ENCODE measurements at places on chromosomes 3 and 15.

DNA sequence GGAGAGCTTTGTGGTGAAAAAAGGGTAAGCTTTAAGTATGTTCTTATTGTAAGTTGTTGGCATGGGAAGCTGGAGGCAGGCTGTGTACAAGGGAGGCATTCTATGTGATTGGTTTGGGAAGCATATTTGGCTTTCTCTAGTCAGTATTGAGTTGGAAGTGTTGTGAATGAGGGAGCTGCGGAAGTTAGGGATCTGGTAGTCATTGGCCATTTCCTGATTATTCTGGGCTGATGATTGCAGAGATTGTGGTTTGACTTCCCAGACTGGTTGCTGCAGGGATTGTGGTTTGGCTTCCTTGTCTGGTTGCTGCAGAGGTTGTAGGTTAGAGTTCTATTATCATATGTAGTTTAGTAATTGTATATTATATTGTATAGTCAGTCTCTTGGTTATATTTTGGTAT is 21.0 kb downstream of the STXBP5L start:
- no peak for DNase-seq

DNA sequence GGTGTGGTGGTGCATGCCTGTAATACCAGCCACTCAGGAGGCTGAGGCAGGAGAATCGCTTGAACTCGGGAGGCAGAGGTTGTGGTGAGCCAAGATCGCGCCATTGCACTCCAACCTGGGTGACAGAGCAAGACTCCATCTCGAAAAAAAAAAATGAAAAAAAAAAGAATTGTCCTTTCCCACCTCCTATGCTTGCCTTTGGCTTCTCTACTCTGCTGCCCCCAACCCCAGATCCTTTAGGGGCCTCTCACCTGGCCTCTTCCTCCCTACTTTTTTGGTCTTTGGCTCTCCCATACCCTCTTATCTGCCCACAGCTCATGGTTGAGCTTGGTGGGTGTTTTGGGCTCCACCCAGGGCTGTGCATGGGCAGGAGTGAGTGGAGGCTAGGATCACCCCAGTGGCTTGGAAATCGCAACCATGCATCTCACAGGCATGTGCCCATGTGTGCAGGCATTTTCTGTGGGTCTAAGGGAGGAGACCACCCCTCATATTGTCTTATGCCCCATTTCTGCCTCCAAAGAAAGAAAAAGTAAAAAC is 2.1 kb upstream of the SHISA5 start:
- DNase-seq, result no peak

GRCh38 chr3:50876947-50877346 is 202.2 kb downstream of the DOCK3 start:
- DNase-seq, result no peak

DNA sequence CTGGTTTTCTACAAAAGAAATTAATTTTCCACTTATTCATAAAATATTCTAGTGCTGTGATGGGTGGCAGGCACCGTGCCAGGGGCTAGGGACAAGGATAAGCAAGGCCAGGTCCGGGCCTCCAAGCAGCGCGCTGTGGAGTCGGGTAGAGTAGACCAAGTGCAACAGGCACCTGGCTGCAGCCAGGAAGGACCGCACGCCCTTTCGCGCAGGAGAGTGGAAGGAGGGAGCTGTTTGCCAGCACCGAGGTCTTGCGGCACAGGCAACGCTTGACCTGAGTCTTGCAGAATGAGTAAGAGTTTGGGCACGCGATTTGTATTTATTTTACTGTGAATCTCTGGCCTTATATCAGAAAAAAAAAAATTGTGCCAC is at the start of gene CASR:
TSS of gene CASR (plus strand) at position 148 of the 372 bp plus-strand sequence. CDS start 70,522 bp downstream, outside the sequence.
- no peak for DNase-seq

DNA sequence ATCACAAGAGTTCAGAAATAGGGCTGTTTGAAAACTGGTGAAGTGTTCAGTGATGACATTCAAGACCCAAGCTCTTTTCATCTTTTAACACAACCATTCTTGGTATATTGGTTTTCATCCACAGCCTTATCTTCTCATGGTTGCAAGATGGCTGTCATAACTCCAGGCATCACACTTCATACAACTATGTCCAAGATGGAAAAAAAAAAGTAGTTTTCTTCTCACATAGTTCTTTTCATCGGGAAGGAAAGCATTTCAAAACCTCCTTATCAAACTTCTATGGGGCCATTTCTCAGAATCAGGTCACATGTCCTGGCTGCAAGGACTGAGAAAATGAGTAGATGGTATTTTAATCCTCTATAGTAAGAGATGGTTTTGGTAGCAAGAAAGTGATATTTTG is 21.1 kb upstream of the MFSD1 start:
- DNase-seq, result no peak

DNA sequence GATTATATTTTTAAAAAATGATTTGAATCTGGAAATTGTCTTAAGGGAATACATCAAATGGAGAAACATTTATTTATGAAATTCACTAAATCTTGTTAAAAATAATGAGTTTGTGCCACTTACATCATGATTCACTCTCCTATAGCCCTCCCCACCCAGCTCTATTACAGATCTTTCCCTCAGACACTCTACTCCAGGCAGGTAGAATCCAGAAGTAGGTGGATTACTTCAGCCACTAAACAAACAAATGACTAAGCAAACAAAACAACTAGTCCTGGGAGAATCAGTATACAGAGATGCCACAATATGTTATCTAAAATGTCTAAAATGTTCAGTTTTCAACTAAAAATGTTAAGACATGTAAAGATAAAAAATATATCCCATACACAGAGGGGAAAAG is 608.1 kb upstream of the UBE2E2 start:
- DNase-seq, result no peak

- DNase-seq, result no peak
Observed at GRCh38 chr3:5339967-5340535, 152.5 kb downstream of the EDEM1 start.

DNA sequence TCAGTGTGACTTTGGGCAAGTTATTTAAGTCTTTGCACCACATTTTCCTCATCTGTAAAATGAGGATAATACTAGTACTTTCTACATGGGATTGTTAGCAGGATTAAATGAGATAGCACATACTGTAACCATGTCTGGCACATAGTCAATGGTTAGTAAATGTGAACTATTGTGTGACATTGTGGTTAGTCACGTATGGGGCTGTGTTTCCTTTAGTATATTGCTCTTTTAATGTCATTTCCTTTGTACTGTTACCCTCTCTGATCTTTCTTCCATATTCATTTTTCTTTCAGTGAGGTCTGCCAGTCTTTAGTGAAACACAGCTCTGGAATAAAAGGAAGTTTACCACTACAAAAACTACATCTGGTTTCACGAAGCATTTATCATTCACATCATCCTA is 21.4 kb downstream of the OPA1 start:
- DNase-seq, result no peak

GRCh38 chr3:46998121-46998851 is 18.8 kb downstream of the NBEAL2 start:
- no peak for DNase-seq

DNA sequence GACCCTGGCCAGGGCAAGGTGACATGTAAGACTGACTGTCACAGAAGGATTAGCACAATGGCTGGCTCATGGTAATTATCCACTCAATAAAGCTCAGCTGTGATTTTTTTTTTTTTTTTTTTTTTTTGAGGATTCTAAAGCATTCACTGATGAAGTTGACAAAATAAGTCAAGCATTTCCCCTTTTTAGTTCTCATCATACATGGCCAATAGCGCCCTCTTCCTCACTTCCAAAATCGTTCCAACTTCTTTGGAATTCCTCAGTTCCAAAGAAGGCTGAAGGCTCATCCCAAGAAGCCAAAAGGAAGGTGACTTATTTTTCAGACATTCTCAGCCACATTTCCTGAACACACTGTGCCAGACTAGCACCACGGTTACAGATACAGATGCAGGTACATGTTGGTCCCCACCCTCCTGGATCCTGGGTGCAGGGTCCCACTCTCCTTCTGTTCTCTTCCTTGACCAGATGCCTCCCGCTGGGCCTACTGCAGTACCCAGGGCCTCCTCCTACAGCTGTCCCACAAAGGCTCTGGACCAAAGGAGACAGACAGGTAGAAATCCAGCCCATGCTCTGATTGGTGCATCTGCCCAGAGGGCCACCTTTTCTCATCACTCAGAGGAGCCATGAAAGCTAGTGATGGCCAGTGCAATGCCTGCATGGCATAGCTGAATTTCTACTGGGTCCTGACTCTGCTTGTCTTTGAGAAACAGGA is 202.6 kb downstream of the UACA start:
- DNase-seq, result no peak

- DNase-seq, result no peak
Observed at GRCh38 chr15:98043160-98044014, 82.9 kb downstream of the ARRDC4 start.

- no peak for DNase-seq
Observed at GRCh38 chr3:78424656-78425055, 1343.1 kb downstream of the ROBO1 start.

DNA sequence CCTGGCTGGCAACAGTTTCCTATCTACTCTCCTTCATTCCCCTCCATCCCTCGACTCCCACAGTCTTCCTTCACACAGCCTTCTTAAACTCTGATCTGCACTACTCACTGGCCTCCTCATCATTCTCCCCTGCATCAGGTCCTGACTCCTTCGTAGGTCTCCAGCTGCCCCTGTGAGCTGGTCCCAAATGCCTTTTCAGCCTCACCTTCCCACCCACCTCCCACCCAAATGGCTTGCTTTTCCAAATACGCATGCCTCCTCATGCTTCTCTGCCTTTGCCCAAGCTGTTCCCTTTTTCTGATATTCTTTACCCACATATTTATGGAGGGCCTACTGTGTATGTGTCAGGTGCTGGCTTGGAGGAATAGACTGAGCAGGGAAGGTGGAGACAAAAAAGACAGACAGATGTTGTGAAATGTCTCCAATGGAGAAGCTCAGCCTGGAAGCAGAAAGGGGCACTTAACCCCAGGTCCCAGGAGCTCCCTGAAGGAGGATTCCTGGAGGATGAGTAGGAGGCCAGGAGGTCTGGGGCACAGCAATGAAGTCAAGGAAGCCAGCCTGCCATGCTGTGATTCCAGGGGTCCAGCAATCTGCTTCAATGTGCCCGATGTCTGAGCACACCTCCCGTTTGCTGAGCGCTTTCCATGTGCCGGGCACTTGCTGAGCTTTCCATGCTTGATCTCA is 252.2 kb downstream of the SHQ1 start:
- DNase-seq, result no peak

GRCh38 chr15:41937568-41937923 is 34.8 kb downstream of the EHD4 start:
- DNase-seq, result no peak

DNA sequence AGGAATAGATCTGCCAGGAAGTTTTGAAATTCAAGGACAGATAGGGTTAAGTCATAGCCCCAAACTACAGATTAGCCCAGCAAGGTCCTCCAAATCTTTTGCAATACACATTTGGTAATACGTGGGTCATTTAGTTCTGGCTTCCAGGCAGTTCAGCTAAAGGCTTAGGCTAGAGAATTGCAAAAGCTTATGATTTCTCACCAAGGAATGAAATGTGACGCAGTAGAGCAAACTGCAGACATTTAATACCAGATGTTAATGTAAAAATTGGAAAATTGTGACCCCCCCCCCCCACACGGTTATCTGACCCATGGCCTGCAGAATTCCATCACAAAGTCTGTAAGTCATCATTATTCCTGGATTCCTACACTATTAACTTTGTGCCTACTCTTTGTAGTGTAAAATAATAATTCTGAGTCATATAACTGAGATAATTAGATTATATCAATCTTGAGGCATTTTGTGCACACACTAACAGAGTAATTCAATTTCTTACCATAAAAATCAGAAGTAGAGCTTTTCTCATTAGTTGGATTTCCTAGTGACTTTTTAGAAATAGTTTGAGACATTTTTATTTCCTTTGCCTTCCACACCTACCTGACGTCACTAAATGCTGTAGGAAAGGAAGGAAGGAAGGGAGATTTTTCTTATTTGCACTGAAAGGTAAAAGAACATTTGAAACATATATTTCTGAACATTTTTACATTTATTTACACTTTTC is 235.2 kb downstream of the DTWD1 start:
- DNase-seq, result peak; percentile 48

DNA sequence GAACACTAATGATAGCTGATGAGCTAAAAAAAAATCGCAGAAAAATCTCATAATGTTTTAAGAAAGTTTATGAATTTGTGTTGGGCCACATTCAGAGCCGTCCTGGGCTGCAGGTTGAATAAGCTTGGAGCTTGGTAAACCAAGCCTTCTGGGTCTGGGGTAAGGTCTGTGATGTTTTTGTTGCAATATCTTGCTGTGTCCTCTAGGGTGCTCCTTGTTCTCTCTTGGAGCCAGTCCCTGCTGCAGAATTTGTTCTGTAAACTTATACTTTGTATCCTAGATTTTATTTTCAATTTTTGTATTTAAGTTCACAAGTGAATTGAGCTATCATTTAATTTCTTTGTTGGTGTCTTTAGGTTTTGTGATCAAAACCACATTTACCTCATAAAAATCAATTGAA is 143.7 kb downstream of the NR1D2 start:
- peak; percentile 41 for DNase-seq

- DNase-seq, result no peak
Observed at GRCh38 chr3:71657831-71658530, 67.2 kb downstream of the EIF4E3 start.

DNA sequence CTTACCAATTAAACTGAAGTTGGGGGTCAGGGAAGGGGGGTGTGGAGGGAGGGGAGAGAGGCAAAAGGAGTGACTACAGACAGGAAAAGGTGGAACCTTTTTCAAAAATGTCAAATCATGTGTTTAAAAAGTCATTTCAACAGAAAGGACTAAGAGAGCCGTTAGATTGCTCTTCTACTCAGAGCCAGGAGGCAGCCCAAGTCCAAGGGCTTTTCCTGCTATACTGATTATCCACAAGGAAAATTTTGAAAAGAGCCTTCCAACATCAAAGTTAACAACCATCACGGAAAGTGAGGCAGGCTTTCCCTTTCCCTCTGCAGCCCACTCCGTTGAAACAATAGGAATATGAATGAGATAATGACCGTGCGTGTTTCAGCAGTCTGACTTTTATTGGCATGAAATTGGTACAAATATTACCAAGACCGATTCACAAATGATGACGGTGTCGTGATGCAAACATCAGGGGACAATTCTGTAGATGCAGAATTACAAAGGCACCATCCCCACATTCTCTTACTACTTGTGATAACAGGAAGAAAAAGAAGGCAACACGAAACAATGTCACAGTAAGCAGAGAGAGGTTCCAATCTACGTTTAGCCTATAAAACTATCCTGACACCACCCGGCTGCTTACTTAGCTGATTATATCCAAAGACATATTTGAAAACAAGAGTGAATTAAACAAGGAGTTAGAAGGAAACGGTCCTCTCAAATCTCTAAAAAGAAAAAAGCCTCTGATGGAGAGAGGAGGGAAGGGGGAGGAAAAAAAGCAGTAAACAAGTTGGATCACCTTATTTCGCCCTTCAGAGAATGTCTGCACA is 453.7 kb downstream of the FOXP1 start:
- DNase-seq, result peak; percentile 51

- DNase-seq, result no peak
Observed at GRCh38 chr3:14950274-14950673, 2.9 kb downstream of the NR2C2 start.

GRCh38 chr15:69876064-69876940 is 221.4 kb downstream of the TLE3 start:
- no peak for DNase-seq
